Vagina (tissue), 2 donors: ENCODE measurements at places on chromosomes 4 and X. TPM values are rescaled to one million over a fixed set of nuclear protein-coding genes. Genes with fewer than 3 reads are reported as not detected.

- no peaks in the 10 kb centered on the region for H3K27me3 ChIP-seq
- H3K27ac ChIP-seq: no peak overlapping the region
- no peak for DNase-seq
- H3K4me3 ChIP-seq: no peak overlapping the region
- H3K4me1 ChIP-seq: no peaks in the 10 kb centered on the region
Measured at GRCh38 chr4:88091378-88091777, 67.1 kb downstream of the ABCG2 start.

- H3K36me3 ChIP-seq: no peaks in the 10 kb centered on the region
- no peak for DNase-seq
- no peak overlapping the region for H3K27ac ChIP-seq
- no peaks in the 10 kb centered on the region for H3K27me3 ChIP-seq
Measured at GRCh38 chr4:91826186-91826585, 477.6 kb upstream of the GRID2 start.

Gene NAA11
- not detected for total RNA-seq

Gene SATL1
- not detected for total RNA-seq

- no peaks in the 10 kb centered on the region for H3K4me1 ChIP-seq
- H3K27ac ChIP-seq: no peak overlapping the region
- H3K36me3 ChIP-seq: no peaks in the 10 kb centered on the region
- H3K27me3 ChIP-seq: no peaks in the 10 kb centered on the region
Measured at GRCh38 chr4:71283642-71284257, 55.1 kb upstream of the SLC4A4 start.

GRCh38 chr4:118290951-118291350 lies 61.9 kb downstream of the PRSS12 start:
- H3K27me3 ChIP-seq: no peaks in the 10 kb centered on the region
- no peaks in the 10 kb centered on the region for H3K4me1 ChIP-seq
- H3K4me3 ChIP-seq: no peak overlapping the region
- H3K27ac ChIP-seq: no peak overlapping the region
- H3K36me3 ChIP-seq: no peaks in the 10 kb centered on the region

DNA sequence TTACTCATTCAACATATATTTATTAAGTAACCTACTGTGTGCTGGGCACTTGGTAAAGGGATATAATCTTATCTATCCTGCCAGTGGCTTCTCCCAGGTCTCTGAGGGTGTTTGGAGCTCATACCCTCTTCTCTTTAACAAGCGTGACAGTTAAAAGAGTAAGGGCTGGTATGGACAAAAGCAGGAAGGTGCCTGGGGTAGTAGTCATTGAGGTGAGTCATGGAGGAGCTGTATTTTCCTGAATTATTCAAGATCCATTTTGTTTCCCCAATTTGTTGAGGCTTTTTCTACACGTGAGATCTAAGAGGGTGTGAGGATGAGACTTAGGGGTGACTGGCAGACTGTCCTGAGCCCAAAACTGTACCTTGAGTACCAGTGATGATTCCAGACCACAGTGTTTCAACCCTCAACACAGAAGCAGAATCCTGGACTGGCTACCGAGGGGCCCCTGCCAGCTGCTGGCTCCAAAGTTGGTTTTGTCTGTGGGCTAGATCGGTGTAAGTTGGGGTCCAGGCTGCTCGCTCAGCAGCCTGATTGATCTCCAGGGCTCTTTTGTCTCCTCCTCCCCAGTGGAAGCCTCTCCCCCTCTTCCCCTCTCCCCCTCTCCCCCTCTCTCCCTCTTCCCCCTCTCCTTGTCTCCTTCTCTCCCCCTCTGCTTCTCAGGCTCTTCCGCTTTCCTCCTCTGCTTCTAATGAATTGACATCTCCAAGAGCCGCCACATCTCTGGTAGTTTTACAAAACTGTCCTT lies at the start of gene DRP2:
Gene DRP2, plus strand, starts transcription at position 671 of the 748 bp plus-strand sequence. CDS start 11,862 bp downstream, outside the sequence.
- no peaks in the 10 kb centered on the region for H3K27me3 ChIP-seq
- peak within 1 kb of the TSS; percentile 6 for H3K4me3 ChIP-seq

Gene RXFP1
- 1.5 TPM for total RNA-seq

Gene CDS1
- total RNA-seq: 8.8 TPM

DNA sequence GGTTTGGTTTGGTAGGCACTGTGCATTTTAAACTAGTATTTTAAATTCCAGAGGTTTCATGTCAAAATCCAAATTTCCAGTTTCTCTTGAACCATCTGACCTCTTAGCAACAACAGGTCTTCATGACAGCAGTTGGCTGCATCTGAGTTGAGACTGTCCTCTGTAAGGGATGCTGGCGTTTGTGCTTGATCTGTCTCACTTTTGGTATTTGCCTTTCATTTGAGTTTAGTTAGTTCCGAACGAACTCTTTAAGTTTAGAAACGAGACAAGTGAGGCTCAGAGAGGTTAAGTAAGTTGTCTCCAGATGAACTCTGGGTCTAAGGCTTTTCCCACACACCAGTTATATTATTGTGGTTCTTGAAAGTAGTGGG lies 29.1 kb downstream of the SPARCL1 start:
- H3K4me3 ChIP-seq: no peak overlapping the region
- no peaks in the 10 kb centered on the region for H3K27me3 ChIP-seq
- peak overlapping the region; percentile 85 for H3K27ac ChIP-seq
- H3K36me3 ChIP-seq: peaks cover 16% of the 10 kb centered on the region

Gene DSPP
- not detected for total RNA-seq

Gene SRPX2
- 50.6 TPM for total RNA-seq

DNA sequence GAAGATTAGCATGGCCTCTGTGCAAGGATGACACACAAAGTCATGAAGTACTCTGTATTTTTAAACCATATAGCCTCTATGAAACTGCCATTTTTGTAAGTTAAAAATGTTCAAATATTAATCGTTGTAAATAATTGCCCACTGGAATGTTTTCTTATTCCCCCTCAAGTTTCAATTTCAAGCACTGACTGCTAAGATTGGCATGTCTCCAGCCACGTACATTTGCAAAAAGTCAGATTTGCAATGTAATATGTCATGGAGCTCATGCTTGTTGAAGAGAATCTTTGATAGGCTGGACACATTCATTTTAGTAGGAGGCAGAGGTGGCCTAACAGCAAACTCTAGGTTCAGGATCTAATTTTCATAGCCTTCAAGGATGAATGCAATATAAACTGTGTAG lies 124.7 kb downstream of the CBR4 start:
- no peak for DNase-seq
- no peak overlapping the region for H3K27ac ChIP-seq
- H3K36me3 ChIP-seq: no peaks in the 10 kb centered on the region
- H3K27me3 ChIP-seq: no peaks in the 10 kb centered on the region
- H3K4me1 ChIP-seq: peaks cover 47% of the 10 kb centered on the region
- no peak overlapping the region for H3K4me3 ChIP-seq

- no peaks in the 10 kb centered on the region for H3K27me3 ChIP-seq
- H3K4me3 ChIP-seq: no peak overlapping the region
- no peak for DNase-seq
- no peak overlapping the region for H3K27ac ChIP-seq
- no peaks in the 10 kb centered on the region for H3K36me3 ChIP-seq
Measured at GRCh38 chr4:72118017-72118416, 86.2 kb downstream of the NPFFR2 start.

GRCh38 chr4:125115476-125115875 lies 199.3 kb upstream of the FAT4 start:
- no peak overlapping the region for H3K27ac ChIP-seq
- DNase-seq: no peak
- no peaks in the 10 kb centered on the region for H3K4me1 ChIP-seq

- peak overlapping the region; percentile 77 for H3K27ac ChIP-seq
- H3K4me3 ChIP-seq: no peak overlapping the region
- H3K4me1 ChIP-seq: peaks cover 35% of the 10 kb centered on the region
- DNase-seq: no peak
- no peaks in the 10 kb centered on the region for H3K27me3 ChIP-seq
Measured at GRCh38 chrX:100647095-100647494, 3.1 kb downstream of the SRPX2 start.

Gene PRIMPOL
- 14.0 TPM for total RNA-seq

DNA sequence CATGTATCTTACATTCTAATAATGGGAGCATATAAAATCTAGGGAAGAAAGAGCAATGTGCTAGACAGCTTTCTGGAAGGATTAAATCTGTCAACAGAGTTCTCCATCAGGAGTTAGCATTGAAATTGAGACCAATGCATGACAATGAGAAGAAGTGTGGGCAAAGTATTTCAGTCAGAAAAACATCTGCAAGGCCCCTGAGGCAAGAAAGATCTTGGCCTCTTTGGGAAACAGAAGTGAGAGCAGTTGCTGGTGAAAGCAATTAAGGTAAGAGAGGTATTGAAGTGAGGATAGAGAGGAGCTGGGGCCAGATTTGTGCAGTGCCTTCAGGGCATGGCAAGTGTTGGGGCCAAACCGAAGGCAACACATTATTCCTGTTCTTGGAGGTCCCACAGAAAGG lies 999.1 kb downstream of the STPG2 start:
- H3K4me1 ChIP-seq: no peaks in the 10 kb centered on the region
- no peak for DNase-seq
- H3K27ac ChIP-seq: no peak overlapping the region
- no peaks in the 10 kb centered on the region for H3K27me3 ChIP-seq

Gene ABLIM2
- 15.5 TPM for total RNA-seq

DNA sequence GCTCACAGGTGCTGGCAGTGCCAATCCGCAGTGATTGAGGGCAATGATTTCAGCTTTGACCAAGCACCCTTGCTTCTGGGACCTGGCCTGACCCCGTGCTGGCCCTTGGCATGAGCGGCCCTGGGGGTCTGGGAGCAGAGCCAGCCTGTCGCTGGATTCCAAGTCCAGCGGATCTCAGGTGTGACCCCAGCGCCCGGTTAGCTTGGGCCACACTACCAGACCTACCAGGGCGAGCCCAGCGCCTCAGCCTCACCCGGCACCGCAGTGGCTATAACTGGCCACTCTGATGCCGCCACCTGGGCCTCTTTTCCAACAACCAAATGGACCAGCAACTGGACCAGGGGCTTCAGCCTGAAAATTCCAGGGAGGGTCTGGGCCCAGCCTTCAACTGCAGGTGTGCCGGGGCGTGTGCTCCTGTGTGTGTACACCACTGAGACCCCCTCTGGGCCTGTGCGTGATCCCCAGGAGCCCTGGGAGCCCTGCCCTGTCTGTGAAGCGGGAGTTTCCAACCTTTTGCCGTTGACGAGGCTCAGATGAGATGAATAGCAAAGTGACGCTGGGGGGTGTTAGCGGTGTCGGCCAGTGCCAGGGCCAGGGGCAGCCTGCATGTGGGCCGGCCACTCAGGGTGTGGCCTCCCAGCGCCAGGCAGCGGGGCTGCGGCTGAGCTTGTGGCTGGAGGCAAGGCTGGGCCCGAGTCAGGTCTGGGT lies 658 bp downstream of the SH3TC1 start:
- H3K27ac ChIP-seq: peak overlapping the region; percentile 71
- H3K36me3 ChIP-seq: no peaks in the 10 kb centered on the region
- no peaks in the 10 kb centered on the region for H3K27me3 ChIP-seq
- peaks cover 52% of the 10 kb centered on the region for H3K4me1 ChIP-seq
- H3K4me3 ChIP-seq: peak overlapping the region; percentile 34

GRCh38 chr4:47913861-47914219 lies 543 bp downstream of the NFXL1 start:
- peak overlapping the region; percentile 76 for H3K27ac ChIP-seq
- H3K27me3 ChIP-seq: no peaks in the 10 kb centered on the region
- H3K36me3 ChIP-seq: no peaks in the 10 kb centered on the region
- DNase-seq: no peak
- peak overlapping the region; percentile 63 for H3K4me3 ChIP-seq

Gene CYBB
- 6.9 TPM for total RNA-seq

Gene ANXA10
- not detected for total RNA-seq

Gene PRSS48
- total RNA-seq: not detected

DNA sequence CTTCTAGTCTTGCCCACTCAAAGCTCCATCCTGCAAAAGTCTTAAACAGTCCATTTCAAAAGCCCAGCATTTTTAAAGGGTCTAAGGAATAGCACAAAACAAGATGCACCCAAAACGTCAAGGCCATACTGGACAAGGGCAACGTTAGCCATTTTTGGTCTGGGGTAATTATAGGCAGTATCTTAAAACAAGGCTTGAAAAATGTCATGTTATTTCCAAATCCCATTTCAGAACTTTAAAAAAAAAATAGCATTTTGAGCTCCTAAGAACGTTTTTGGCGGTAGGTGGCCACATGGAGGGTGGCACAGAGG lies 584 bp upstream of the TMEM165 start:
- H3K27me3 ChIP-seq: no peaks in the 10 kb centered on the region
- H3K4me1 ChIP-seq: peaks cover 26% of the 10 kb centered on the region
- no peak for DNase-seq
- H3K27ac ChIP-seq: peak overlapping the region; percentile 99

Gene MAOA
- total RNA-seq: 102 TPM

GRCh38 chr4:74516303-74516702 lies 71.4 kb downstream of the AREG start:
- H3K4me1 ChIP-seq: no peaks in the 10 kb centered on the region
- H3K4me3 ChIP-seq: no peak overlapping the region
- no peak overlapping the region for H3K27ac ChIP-seq
- no peaks in the 10 kb centered on the region for H3K27me3 ChIP-seq

- no peak for DNase-seq
- H3K36me3 ChIP-seq: no peaks in the 10 kb centered on the region
- no peak overlapping the region for H3K4me3 ChIP-seq
- H3K4me1 ChIP-seq: no peaks in the 10 kb centered on the region
- H3K27ac ChIP-seq: no peak overlapping the region
- no peaks in the 10 kb centered on the region for H3K27me3 ChIP-seq
Measured at GRCh38 chrX:44244008-44244407, 99.5 kb downstream of the EFHC2 start.

Gene CPZ
- 26.3 TPM for total RNA-seq

DNA sequence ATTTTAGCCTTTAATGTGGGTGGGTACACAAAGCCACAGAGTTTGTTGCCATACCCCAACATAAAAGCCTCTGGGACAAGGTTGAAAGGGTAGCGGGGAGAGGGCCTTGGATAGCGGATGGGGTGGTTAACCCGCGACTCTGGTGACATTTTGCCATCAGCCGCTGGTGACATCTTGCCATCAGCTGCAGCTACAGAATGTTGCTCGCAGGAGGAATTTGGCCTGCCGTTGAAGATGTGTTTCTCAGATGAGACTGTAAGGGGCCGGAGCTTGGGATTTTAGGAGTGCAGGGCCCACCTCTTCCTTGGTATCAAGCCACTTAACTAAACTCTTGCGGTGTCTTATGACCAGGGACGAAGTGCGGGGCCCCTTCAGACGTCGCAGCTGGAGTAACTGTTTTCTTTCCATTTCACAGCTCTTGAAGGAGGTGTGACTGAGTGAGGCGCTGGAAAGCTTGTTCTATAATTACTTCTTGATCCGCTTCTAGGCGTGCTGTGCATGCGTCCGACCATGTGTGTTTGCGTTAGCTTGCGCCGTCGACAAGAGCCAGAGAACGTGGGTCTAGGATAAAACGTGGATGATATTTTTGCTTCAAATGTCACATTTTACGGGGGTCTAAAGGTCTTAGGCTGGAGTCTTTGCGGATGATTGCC lies 820 bp upstream of the RASL11B start:
- H3K4me1 ChIP-seq: peaks cover 35% of the 10 kb centered on the region
- no peak for DNase-seq
- no peaks in the 10 kb centered on the region for H3K27me3 ChIP-seq

- no peaks in the 10 kb centered on the region for H3K4me1 ChIP-seq
- no peak overlapping the region for H3K4me3 ChIP-seq
- no peaks in the 10 kb centered on the region for H3K27me3 ChIP-seq
- H3K27ac ChIP-seq: no peak overlapping the region
- no peak for DNase-seq
- no peaks in the 10 kb centered on the region for H3K36me3 ChIP-seq
Measured at GRCh38 chrX:72057849-72058248, 73.9 kb downstream of the RTL5 start.
